ENCODE measurements at places on chromosomes 5 and 9.

DNA sequence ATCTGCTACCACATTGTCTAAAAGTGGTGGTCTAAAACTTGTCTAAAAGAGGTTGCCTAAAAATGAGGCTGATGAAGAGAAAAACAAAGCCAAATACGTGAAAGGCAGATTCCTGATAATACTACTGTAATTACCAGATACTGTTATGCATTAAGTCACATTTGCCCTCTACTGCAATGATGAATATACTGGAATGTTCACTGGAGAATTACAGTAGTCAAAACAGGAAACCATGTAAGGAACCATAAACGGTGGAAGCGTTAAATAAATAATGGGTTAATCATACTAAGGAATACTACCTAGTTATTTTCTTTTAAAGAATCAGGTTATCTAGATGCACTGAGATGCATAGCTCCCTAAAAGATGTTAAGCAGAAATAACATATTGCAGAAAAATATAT is 201.3 kb downstream of the MCTP1 start:
- DNase-seq = peak; percentile 42

GRCh38 chr5:169512385-169512784 is 71.2 kb upstream of the SPDL1 start:
- DNase-seq = no peak

DNA sequence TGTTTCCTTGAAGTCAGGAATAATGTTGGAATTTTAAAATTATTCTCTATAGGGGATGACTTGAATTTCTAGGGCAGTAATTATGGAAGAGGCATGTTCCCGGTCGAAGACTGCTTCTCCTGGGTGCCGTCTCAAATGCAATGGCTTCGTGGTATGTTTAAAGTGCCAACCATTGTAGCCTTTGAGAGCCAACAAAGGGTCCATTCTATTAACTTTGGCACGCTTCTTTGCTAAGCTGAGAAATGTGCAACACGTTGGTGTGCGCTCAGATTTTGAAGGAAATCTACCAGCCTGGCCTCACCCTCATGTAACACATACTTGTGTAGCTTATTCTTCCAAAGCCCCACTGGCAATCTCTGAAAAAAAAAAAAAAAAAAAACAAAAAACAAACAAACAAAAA is 221.2 kb upstream of the ANKH start:
- no peak for DNase-seq

DNA sequence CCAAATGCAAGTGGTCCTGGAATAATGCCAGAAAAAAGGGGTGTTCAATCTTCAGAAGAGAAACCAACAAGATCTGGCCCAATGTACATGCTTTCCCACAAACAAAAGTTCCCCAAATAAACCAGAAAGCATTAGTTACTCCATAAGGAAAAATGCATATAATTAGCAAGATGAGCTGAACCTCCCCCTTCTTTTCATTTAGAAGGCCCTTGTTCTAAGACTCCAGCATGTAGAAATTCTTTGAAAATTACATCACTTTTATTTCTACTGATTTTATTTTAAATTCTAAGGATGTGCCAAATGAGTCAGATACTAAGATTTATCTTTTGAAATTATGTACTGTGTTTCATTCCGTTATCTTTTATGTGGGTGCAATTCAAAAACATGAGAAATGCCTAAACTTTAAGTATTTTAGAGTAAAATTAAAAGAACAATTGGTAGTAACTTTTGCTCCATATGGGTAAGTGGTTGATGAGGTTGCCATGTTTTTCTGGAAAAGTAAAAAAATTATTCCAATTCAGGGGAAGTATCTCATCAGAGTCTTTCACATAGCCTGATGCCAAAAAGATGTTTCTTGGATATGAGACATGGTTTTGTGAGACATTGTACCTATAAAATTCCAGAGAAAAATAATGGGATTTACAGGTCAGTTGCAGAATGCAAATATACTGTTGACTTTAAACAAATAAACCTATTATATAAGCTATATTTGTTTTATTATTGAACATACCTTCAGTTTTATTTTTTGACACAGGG is 106.5 kb upstream of the CCDC112 start:
- peak; percentile 8 for DNase-seq

DNA sequence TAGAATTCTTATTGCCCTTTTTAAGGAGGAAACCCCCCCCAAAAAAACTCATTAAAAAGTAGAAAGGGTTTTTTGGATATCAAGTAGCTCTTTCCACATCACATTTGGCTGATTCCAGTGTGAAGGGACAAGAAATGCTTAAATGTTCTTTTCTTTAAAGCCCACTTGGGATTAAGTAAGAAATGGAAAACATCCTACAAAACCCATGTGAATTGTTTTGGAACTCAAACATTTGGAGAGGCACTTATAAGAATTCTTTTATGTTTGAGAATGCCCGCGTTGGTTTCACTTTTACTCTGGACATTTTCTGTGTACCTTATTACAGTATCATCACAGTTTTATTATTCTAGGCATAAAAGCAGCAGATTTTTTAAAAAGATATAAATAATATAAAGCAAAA is 301.1 kb upstream of the ACTBL2 start:
- DNase-seq = peak; percentile 22

- no peak for DNase-seq
Observed at GRCh38 chr5:143929486-143929885, 117.5 kb downstream of the HMHB1 start.

DNA sequence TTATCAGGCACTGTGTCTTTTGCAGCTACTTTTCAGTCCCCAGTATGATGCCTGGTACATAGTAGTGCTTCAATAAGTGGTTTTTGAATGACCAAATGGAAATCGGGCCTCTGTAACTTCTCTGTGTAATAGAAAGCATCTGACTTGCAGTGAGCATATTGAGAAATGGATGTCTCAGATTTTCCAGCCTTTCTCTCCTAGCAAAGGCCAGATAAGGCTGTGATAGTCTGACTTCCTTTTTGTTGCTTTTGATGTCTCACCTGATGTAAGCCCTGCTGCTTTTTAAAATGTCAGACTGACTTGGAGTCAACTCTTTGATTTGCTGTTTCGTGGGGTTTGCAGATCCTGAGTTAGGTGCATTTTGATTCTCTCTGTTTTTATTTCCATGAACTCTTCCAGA is 590.0 kb upstream of the ZNF608 start:
- DNase-seq = peak; percentile 19

DNA sequence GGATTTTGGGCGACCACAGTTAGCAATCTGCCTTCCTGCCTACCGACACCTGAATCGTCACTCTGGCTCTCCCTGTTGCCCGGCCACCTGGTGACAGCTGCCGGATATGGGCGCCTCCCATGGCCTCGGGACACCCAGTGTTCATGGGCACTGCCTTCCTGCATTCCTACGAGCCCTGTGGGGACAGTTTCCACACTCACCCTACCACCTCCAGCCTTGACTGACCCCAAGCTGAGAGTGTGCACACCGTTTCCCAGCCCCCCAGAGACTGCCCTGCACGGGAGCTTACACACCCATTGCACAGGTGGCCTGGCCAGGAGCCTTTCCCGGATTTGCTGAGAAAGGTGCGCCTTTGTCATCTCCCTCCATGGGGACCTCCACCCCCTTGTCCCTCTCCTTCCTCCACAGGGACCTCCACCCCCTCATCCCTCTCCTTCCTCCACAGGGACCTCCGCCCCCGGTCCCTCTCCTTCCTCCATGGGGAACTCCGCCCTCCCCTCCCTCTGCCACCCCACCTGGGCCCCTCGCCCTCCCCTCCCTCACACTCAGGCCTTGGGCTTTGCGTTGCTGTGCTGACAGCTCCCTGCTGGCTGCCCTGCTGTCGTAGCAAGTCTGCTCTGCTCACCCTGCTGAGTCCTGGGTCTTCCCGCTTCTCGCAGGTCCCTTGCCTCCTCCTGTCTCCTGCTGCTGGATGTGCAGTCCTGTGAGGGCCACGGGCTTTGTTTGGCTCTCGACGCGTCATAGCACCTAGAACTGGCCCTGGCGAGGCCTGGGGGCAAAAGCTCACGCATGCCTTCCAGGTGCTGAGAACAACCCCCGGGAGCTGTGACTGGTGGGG is 48.4 kb downstream of the MRPL36 start:
- no peak for DNase-seq

GRCh38 chr9:104658496-104659195 is 35.7 kb upstream of the OR13D1 start:
- no peak for DNase-seq

GRCh38 chr9:6409811-6410210 is 3.2 kb upstream of the UHRF2 start:
- no peak for DNase-seq

GRCh38 chr5:12772276-12772675 is 868.0 kb upstream of the CTNND2 start:
- DNase-seq = no peak

DNA sequence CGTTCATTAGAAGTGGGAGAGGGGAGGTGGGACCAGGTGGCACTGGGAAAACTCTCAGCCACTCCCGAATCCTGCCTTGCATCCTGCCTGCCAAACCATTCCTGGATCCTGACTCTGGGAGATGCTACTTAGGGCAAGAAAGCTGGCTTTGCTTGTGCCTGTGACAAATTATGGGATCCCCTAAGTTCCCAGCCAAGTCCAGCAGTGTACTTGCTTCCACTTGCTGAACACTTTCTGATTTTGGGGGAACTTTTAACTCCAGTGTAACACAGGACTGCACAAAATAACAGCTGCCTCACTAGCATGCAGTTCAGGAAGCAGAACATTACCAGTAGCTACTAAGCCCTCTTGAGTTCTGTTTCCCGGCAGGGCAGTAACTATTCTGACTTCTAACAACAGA is 12.5 kb upstream of the NKX2-5 start:
- DNase-seq = no peak

- DNase-seq = no peak
Observed at GRCh38 chr5:150006318-150006717, 5.8 kb downstream of the HMGXB3 start.

GRCh38 chr5:132433141-132433540 is 57.4 kb downstream of the IRF1 start:
- DNase-seq = no peak

DNA sequence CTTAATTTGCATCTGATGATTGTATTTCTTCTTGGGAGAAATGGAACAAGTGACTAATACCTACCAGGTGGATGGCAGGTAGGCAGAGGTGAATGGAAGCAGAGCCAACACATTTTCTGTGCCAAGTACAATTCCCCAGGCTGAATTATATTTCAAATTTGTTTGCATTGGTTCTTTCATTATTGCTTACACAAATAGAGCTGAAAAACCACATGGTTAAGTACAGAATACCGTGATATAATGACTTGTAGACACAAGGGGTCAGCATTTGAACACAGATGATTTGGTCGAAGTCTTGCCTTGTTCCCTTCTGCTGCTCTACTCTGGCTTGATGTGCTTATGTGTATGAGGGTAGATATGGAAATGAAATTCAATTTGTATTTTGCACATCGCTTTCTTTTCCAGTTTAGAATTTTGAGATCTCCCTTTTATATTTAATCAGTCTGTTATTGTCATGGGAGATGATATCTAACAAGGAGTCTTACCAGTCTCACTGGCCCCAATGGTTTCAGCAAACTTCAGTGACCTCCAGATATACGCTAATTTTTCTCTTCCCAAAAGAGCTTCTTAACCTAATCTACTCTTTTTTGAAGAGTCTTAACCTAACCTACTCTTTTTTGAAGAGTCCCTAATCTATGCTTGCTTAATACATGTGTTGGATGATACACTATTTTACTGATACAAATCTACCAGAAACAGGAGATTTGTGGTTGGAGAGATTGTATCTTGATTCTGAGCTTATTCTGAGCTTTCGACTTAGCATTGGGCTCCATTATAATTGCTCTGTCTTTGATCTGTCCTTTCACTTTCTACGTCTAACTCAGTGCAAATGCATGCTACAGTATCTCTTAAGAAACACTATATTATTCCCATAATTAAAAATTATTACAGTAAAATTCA is 88.1 kb downstream of the PCSK1 start:
- peak; percentile 92 for DNase-seq

DNA sequence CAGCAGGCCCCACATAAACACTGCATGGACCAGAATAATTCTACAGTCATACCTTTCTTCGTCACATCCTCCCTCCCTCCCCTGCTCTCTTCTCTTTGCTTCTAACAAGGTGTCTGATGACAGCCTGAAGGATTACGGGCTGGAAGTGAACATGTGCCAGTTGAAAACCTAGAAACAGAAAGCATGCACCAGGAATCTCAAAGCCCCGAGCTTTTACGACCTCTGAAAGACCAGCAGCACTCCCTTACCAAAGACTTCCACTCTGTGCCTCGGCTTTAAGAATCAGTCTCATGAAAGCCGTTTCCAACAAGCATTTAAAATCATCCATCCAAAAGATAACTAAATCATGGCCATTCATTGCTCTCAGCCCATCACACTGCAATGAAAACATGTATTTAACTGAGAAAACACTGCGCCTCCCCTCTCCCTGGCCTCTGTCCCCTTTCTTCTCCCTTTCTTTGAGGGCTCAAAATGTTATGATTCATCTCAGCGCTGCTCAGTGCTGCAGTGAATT is 21.3 kb downstream of the MSX2 start:
- no peak for DNase-seq

- no peak for DNase-seq
Observed at GRCh38 chr5:143403334-143403592, 223 bp downstream of the NR3C1 start.

GRCh38 chr5:154575546-154576428 is 97.8 kb upstream of the HAND1 start:
- DNase-seq = peak; percentile 13

GRCh38 chr9:5395428-5395827 is 42.3 kb downstream of the PLGRKT start:
- no peak for DNase-seq

DNA sequence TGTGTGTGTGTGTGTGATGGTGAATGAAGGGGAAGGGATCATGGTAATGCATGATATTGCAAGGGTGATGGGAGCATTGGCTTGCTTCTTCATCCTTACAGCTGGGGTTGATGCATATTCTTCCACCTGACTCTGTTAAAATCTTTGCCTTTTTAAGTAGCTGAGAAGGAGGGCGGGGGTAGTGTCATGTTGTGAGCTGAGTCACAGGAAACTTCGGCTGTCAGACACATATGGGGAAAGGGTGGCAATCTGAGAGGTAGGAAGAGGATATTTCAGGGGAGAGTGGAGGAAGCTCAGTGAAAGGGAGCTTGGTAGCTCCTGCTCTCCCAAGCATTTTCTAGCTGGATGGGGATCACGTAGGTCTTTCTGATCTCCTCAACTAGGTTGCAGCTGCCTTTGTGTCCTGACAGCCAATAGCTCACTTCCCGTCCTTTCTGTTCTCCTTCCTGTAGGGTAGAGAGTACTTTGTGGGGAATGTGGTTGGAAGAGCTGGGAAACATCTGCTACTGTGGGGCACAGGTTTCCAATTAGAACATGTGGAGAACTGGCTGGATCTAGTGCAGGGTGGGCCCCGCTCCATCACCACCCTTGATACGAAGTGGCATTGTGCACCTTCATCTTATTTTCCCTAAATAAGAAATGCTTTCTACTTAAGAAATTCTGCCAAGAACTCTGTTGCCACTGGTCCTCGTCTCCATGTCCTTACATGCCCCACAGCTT is 18.1 kb upstream of the CLK4 start:
- DNase-seq = peak; percentile 41

GRCh38 chr5:123601610-123602009 is 89.6 kb downstream of the CSNK1G3 start:
- DNase-seq = no peak

DNA sequence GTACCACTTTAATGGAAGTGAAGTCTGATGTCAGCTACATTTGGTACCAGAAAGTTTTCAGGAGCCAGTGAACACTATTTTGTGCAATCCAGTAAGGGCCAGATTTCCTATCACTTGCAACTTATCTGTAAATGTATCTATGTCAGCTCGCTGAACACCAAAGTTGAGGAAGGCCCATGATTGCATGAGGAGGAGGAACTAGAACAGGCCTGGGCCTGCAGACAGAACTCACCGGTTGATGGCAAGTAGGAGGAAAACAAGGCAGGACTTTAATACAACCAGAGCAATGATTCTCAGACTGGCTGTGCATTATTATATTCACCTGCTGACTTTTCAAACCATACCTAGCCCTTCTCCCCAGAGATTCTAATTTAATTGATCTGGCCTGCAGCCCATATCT is 540.2 kb downstream of the CETN3 start:
- no peak for DNase-seq

Measured in lung microvascular endothelial cell (primary cell).